ENCODE measurements at places on chromosomes 4 and X. TPM values are rescaled to one million over a fixed set of nuclear protein-coding genes. Genes with fewer than 3 reads are reported as not detected.

Gene REPS2
- polyA plus RNA-seq = 6.5 TPM

Gene ENPP6
- 20.7 TPM for polyA plus RNA-seq

Gene PGAM4
- not detected for polyA plus RNA-seq

Gene F8A2
- polyA plus RNA-seq = not detected

Gene UGT2A3
- not detected for polyA plus RNA-seq

Gene ADH6
- 1.6 TPM for polyA plus RNA-seq

Gene TMSB15A
- polyA plus RNA-seq = 14.6 TPM

Gene CTBP1
- 129 TPM for polyA plus RNA-seq

Gene EVC2
- 4.6 TPM for polyA plus RNA-seq

Gene RAB40AL
- not detected for polyA plus RNA-seq

Gene MAGEH1
- polyA plus RNA-seq = 43.7 TPM

Gene NXF2
- polyA plus RNA-seq = not detected

Gene ADGRL3
- 33.2 TPM for polyA plus RNA-seq

Gene AVPR2
- 0.79 TPM for polyA plus RNA-seq

Gene EXOSC9
- 33.1 TPM for polyA plus RNA-seq

Gene EMCN
- polyA plus RNA-seq = 25.0 TPM

Gene MAOA
- 0.43 TPM for polyA plus RNA-seq

Gene FAM114A1
- 51.4 TPM for polyA plus RNA-seq

Gene FGF13
- polyA plus RNA-seq = 68.6 TPM

Gene STK32B
- polyA plus RNA-seq = 12.5 TPM

Gene MAGEA2
- not detected for polyA plus RNA-seq

Gene SPCS3
- polyA plus RNA-seq = 64.0 TPM

Gene CFAP97
- 30.9 TPM for polyA plus RNA-seq

Gene CTAG2
- not detected for polyA plus RNA-seq

Gene PNPLA4
- 12.2 TPM for polyA plus RNA-seq

Gene NMU
- 2.5 TPM for polyA plus RNA-seq

Gene PYURF
- polyA plus RNA-seq = 71.8 TPM

Gene USP53
- polyA plus RNA-seq = 7.4 TPM

Gene SPATA18
- polyA plus RNA-seq = 0.97 TPM

Gene NWD2
- not detected for polyA plus RNA-seq

Gene AMTN
- polyA plus RNA-seq = not detected

Gene MAGEA8
- not detected for polyA plus RNA-seq

Gene KCND1
- polyA plus RNA-seq = 1.0 TPM

Gene DBET
- polyA plus RNA-seq = not detected

Gene DSPP
- polyA plus RNA-seq = not detected

All from muscle of leg (tissue), 16 donors.